Stomach (tissue), 19 donors: ENCODE measurements at places on chromosomes 12 and 14. TPM values are rescaled to one million over a fixed set of nuclear protein-coding genes. Genes with fewer than 3 reads are reported as not detected.

The BCAT1 gene
- total RNA-seq = 12.1 TPM

The C3AR1 gene
- 3.5 TPM for total RNA-seq

The ABCC9 gene
- 60.1 TPM for total RNA-seq

The TDRD9 gene
- not detected for total RNA-seq

The TBX5 gene
- not detected for total RNA-seq

The RGS6 gene
- total RNA-seq = 11.2 TPM

The MYF6 gene
- total RNA-seq = not detected

The ZNF891 gene
- total RNA-seq = 2.7 TPM

GRCh38 chr12:96520767-96521166 lies 31.4 kb downstream of the CFAP54 start:
- no peak for DNase-seq
- H3K27me3 ChIP-seq = no peaks in the 10 kb centered on the region
- H3K36me3 ChIP-seq = no peaks in the 10 kb centered on the region
- H3K4me3 ChIP-seq = no peak overlapping the region
- no peaks in the 10 kb centered on the region for H3K4me1 ChIP-seq

GRCh38 chr14:74569806-74570591 lies 42.0 kb downstream of the LTBP2 start:
- H3K4me3 ChIP-seq = no peak overlapping the region
- DNase-seq = peak; percentile 65
- peak overlapping the region; percentile 87 for H3K27ac ChIP-seq
- H3K4me1 ChIP-seq = peaks cover 12% of the 10 kb centered on the region

DNA sequence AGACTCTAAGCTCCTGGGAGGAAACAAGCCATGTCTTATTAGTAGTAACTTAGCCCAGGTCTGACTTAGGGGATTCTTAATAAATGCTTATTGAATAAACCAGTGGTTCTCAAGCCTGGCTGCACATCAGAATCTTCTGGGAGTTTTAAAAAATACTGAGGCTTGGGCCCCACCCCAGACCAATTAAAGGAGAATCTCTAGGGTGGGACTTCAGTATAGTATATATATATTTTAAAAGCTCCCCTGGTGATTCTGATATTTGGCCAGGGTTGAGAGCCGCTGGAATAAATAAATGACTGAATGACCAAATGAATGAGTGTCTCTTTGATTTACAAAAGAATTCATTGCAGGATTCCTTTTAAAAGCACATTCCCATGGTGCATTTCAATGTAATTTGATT lies 151.5 kb upstream of the GSC start:
- DNase-seq = no peak
- H3K4me3 ChIP-seq = no peak overlapping the region
- no peaks in the 10 kb centered on the region for H3K36me3 ChIP-seq
- no peak overlapping the region for H3K27ac ChIP-seq
- H3K4me1 ChIP-seq = no peaks in the 10 kb centered on the region

DNA sequence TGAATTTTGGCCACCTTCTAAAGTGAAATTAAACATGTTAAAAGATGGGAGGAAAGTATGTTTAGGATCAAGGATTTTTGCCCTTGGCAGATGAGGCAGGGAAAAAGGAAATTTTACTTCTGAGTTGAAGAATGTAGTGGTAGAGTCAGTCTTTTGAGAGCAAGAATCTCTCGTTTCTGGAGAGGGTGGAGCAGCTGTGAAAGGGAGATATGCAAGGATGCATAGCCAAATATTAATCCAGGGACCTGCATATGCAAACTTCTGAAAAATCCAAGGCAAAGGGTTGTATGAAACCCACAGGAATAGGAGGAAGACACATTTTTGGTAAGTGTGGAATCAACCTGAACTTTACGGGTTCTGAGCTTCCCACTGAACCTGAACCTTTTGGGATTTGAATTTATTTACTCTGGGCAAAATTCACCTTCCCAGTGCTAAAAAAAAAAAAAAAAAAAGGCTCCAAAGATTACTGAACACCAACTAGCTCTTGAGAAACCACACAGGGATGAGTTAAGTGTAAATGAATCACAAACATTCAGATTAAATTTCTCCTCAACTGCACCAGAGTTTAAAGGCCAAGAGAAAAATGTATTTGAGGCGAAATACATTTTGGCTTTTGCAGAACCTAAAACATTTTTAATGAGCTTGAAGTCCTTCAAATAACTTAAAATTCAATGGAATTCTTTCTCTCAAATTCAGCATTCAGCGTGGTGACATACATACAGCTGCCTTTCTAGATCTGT lies 187.1 kb upstream of the CDKN3 start:
- H3K4me1 ChIP-seq = no peaks in the 10 kb centered on the region
- no peak overlapping the region for H3K27ac ChIP-seq
- H3K36me3 ChIP-seq = no peaks in the 10 kb centered on the region

DNA sequence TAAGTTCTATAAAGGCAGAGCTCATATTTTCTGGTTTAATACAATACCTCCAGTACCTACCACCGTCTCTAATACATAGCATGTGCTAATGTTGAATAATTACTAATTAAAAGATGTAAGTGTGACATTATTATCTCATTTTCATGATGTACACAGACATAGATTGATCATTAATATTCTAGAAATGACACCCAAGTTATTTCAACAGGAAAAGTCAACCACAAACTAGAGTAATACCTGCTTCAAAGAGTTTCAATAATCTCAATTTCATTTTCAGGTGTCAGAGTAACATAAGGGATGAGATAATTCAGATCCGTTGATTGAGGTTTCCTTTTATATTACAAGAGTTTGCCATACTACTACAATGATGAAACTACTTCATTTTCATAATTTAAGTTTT lies 388.9 kb downstream of the SOX5 start:
- no peaks in the 10 kb centered on the region for H3K4me1 ChIP-seq
- H3K36me3 ChIP-seq = no peaks in the 10 kb centered on the region
- H3K27me3 ChIP-seq = no peaks in the 10 kb centered on the region
- no peak overlapping the region for H3K27ac ChIP-seq

DNA sequence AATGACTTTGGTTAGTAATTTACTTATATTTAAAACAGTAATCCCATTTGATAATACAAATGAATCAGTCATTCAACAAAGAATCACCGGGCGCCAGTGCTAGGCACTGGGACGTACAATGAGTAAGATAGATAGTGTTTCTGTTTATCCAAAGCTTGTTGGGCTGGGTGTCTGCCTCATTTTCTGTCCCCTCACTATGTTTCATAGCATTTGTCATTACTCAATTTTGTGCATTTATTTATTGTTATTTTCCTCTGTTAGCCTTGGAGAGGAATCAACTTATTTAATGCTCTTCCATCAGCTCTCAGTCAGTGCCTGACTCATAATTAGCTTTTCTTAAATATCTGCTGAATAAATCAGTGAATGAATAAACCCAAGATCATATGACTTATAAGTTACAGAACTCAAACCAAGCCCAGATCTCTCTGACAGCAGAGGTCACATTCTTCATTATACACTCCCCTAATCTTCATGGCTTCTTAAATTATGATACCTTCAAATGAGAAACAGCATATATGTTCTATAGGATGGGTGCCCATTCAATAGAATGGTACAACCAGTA lies 86.2 kb downstream of the TSPAN8 start:
- H3K4me3 ChIP-seq = no peak overlapping the region
- no peak overlapping the region for H3K27ac ChIP-seq
- no peaks in the 10 kb centered on the region for H3K4me1 ChIP-seq
- DNase-seq = no peak
- H3K27me3 ChIP-seq = no peaks in the 10 kb centered on the region

- H3K27ac ChIP-seq = no peak overlapping the region
- H3K4me3 ChIP-seq = no peak overlapping the region
- H3K4me1 ChIP-seq = no peaks in the 10 kb centered on the region
- no peak for DNase-seq
- H3K36me3 ChIP-seq = no peaks in the 10 kb centered on the region
Observed at GRCh38 chr14:65496178-65496993, 83.9 kb downstream of the FUT8 start.

DNA sequence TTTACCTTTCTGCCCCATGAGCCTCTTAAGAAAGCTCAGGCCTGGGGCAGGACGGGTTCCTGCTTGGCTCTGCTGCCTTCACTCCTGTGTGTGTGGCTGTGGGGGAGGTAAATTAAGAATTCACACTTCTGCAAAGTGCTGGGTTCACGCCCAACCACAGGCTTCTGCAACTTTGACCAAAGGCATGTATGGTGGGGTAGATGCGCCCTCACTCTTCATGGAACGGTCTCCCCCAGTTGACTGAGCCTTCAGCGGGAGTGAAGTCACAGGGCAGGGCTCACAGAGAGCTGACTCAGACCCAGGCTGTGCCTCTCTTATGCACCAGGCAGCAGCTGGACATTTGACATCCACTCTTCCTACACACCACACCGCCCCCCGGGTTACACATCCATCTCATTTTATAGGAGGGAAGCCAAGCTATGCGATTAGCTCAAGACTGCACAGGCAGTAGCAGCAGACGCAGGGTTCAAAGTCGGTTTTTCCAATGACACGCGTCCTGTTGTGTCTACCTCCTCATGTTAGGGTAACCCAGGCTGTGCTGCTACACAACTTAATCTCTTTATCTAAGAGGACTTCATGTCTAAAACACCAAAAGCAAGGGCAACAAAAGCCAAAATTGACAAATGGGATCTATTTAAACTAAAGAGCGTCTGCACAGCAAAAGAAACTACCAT lies 15.4 kb upstream of the BCL11B start:
- H3K27me3 ChIP-seq = no peaks in the 10 kb centered on the region
- no peaks in the 10 kb centered on the region for H3K4me1 ChIP-seq
- no peak overlapping the region for H3K4me3 ChIP-seq

- peak overlapping the region; percentile 50 for H3K27ac ChIP-seq
- no peak for DNase-seq
- no peaks in the 10 kb centered on the region for H3K36me3 ChIP-seq
- peak overlapping the region; percentile 2 for H3K4me3 ChIP-seq
- no peaks in the 10 kb centered on the region for H3K4me1 ChIP-seq
Observed at GRCh38 chr12:126772171-126772864, 1494.7 kb upstream of the TMEM132C start.

- no peaks in the 10 kb centered on the region for H3K27me3 ChIP-seq
- H3K4me3 ChIP-seq = no peak overlapping the region
- no peaks in the 10 kb centered on the region for H3K36me3 ChIP-seq
- H3K4me1 ChIP-seq = peaks cover 7% of the 10 kb centered on the region
Observed at GRCh38 chr14:74856366-74856765, 19.6 kb downstream of the PROX2 start.
